T-helper 17 cell (primary cell): ENCODE measurements at places on chromosomes 16 and 17.

DNA sequence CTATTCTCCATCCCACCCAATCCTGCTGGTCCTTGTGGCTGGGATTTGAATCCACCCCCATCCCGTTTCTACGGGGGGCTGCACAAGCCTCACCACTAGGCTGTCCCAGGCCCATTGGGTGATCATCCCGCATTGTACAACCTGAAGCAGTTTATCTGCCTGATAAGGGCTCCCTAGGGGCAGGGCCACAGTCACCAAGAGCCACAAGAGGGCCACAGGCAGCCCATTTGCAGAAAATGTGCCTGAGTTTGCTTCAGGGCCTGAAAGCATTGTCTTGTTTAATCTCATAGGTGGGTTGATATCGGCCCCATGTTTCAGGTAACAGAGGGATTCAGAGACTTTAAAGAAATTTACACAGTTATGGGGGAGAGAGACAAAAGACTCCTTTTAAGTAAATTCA, 245.0 kb downstream of the CPPED1 start:
- H3K4me3 ChIP-seq: no peak overlapping the region
- no peak for DNase-seq
- peaks cover 14% of the 10 kb centered on the region for H3K4me1 ChIP-seq

DNA sequence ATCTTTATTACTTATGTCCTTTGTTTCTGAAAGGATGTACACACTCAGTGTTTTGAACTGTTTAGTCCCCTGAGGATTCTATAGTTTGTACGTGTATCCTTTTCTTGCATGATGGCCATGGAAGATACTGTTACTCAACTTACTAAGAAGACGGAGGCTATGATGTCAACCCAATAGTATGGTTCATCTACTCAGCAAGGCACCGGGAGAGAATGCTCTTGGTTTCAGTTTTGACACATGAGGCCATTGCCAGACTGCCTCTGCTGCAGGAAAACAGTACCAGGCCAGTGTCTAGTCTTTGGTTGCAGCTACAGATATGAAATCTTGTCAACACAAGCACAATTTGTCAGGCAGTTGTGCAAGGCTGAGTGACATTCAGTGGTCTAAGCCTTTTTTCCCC, 134.5 kb downstream of the MRTFB start:
- H3K4me3 ChIP-seq: no peak overlapping the region
- no peaks in the 10 kb centered on the region for H3K27me3 ChIP-seq
- H3K27ac ChIP-seq: no peak overlapping the region
- H3K4me1 ChIP-seq: peaks cover 7% of the 10 kb centered on the region
- DNase-seq: no peak

DNA sequence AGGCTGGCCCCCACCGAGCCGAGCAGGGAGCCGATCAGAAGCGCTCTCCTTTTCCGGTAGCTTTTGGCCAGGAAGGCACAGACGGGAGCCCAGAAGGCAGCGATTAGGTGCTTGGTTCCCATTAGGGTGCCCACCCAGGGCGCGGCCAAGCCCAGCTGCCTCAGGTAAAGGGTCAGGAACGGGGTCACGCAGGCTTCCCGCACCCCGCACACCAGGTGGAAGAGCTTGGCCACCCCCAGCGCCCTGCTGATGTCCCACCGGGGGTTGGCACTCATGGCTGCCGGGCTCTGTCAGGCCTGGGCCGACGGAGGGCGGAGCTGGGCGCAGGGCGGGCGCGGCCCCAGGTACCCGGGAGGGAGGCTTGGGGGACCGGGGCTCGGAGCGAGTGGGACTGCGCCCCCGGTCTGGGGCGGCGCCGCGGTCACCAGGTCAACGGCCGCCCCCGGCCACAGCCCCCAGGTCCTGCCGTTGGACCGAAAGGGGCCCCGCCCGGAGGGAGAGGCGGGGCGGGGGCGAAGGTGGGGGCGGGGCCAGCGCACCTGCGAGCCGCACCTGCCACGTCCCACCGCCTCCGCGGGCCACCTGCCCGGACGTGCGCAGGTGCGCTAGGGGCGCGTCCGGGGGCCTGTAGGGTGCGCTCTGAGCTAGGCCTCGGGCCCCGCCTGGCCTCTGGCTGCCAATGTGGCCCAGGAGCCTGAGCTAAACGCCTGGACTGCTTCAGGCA, at the start of gene MFSD6L:
Gene MFSD6L (minus strand): TSS at position 520 of the 724 bp plus-strand sequence. CDS start 245 bp downstream, at position 275.
- no peak for DNase-seq
- H3K36me3 ChIP-seq: no peaks in the 10 kb centered on the region
- peaks cover 15% of the 10 kb centered on the region for H3K27me3 ChIP-seq
- no peaks in the 10 kb centered on the region for H3K4me1 ChIP-seq
- no peak within 1 kb of the TSS for H3K4me3 ChIP-seq
- no peak within 1 kb of the TSS for H3K27ac ChIP-seq

DNA sequence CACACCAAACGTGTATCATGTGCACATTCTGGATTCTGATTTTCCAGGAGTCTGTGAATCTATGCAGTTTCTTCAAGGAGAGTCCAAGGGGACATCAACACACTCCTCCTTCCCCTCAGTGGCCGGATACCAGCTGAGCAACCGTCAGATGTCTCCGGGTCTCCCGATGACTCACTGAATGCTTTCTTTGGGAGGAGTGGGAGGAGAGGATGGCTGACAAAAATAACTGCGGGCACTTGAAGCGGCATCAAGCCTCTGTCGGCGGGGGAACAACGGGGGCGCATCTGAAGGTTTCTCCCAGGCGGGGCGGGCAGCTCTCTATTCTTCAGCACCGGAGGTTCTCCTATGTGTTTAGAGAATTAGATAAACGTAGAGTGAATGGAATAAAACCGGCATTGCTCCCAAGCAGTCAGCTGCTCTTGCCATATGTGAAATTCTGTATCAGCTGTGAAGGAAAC, 24.6 kb upstream of the LRRC75A start:
- no peak for DNase-seq
- peaks cover 12% of the 10 kb centered on the region for H3K4me1 ChIP-seq
- H3K36me3 ChIP-seq: peaks cover 10% of the 10 kb centered on the region
- peaks cover 72% of the 10 kb centered on the region for H3K27me3 ChIP-seq
- no peak overlapping the region for H3K27ac ChIP-seq

DNA sequence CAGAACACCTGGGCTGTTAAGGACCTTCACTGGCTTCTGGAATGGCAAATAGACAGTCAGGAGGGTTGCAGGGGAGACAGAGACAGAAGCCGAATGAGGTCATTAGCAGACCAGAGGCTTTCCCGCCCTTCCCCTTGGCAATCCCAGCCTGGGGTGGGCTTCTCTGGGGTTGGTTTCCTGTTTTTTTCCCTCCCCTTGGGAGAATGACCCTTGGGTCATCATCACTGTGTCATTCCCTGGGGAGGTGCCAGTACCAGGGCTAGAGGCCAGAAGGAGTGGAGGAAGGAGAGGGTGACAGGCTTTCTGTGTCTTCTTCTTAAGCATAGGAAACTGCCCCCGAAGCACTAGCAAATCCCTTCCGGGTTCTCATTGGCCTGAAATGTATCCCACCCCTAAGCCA, 42.9 kb upstream of the IL21R start:
- DNase-seq: no peak
- no peaks in the 10 kb centered on the region for H3K27me3 ChIP-seq
- no peak overlapping the region for H3K27ac ChIP-seq
- peaks cover 16% of the 10 kb centered on the region for H3K36me3 ChIP-seq
- no peak overlapping the region for H3K4me3 ChIP-seq
- peaks cover 26% of the 10 kb centered on the region for H3K4me1 ChIP-seq

GRCh38 chr16:4723071-4723767, 10.9 kb downstream of the ANKS3 start:
- no peak overlapping the region for H3K4me3 ChIP-seq
- no peak for DNase-seq
- H3K27me3 ChIP-seq: no peaks in the 10 kb centered on the region
- peaks cover 5% of the 10 kb centered on the region for H3K36me3 ChIP-seq
- H3K4me1 ChIP-seq: peaks cover 2% of the 10 kb centered on the region
